ENCODE measurements at places on chromosomes 2 and 18.

GRCh38 chr18:50953822-50954221, 14.0 kb upstream of the ELAC1 start:
- no peak for DNase-seq

GRCh38 chr18:59565957-59566356, 131.3 kb downstream of the CCBE1 start:
- DNase-seq: no peak

- no peak for DNase-seq
Measured at GRCh38 chr2:24822049-24822706, 29.0 kb downstream of the CENPO start.

- DNase-seq: no peak
Measured at GRCh38 chr18:48728204-48728833, 189.5 kb downstream of the CTIF start.

DNA sequence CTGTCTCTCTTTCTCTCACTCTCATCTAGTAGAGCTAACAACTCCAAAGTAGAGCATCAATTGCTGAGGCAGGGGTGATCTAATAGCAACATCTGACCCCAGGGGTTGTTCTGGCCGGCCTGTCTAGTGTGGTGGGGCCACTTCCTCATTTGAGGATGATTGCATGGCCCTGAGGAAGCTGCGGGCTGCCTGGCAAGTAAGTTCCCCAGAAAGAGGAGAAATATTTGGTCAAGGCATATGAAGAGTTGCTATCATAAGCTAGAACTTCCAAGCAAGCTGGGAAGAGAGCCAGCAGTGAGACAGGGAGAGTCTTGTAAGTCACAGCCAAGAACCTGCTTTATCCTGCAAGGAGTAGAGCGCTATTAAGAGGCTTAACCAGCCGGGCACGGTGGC, 50.8 kb upstream of the TMEM87B start:
- no peak for DNase-seq

GRCh38 chr2:69131983-69132675, 119.2 kb downstream of the ANTXR1 start:
- no peak for DNase-seq

GRCh38 chr2:213500881-213501280, 216.6 kb downstream of the SPAG16 start:
- DNase-seq: no peak

- no peak for DNase-seq
Measured at GRCh38 chr2:15800495-15801329, 139.6 kb upstream of the MYCN start.

- no peak for DNase-seq
Measured at GRCh38 chr2:220168891-220169546, 541.6 kb downstream of the SLC4A3 start.

- no peak for DNase-seq
Measured at GRCh38 chr2:75042823-75043222, 84.4 kb downstream of the POLE4 start.
